Epithelial cell of prostate (primary cell): ENCODE measurements at places on chromosomes 7 and 10.
A peak's percentile ranks its signal among the peaks of the same experiment; 100 is the strongest.

- DNase-seq, result no peak
These were observed 107.1 kb upstream of the FAM20C start for GRCh38 chr7:85074-85882.

DNA sequence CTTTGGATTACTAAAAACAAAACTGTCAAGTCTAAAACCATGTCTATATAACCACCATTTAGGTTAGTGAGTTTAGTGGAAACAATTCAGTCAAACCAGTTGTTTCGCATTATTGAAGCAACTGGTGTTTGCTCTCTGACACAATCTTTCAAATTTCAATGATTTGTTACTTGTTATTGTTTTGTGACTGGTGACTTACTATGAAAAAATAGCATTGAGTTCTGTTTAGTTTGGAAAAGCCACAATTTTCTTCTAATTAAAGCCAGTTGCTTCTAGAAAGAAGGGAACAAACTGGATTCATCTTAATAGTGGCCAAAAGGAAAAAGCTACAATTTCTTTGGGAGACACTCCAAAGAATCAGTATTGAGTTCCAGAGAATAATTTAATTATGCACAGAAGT lies 30.4 kb downstream of the LAMB4 start:
- no peak for DNase-seq

GRCh38 chr7:28106321-28106829 lies 74.2 kb downstream of the JAZF1 start:
- DNase-seq, result no peak

GRCh38 chr7:69596723-69597277 lies 1.5 kb upstream of the AUTS2 start:
- DNase-seq, result no peak

DNA sequence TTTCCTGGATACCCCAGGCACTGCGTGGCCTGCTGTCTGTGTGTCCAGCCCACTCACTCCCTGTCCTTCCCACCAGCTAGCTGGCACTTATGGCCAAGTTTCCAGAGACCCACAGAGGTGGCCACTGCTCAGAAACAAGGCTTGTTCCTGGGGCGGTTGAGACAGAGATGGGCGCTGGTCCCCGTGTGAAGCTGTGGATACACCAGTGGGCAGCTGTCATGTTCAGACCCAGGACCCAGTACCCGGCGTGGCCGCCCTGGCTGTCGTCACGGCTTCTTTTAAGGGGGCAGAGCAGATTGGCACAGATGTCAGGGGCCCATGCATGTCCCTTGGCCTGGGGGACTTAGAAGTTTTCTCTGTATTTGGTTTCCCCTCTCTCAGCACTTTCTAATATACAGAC lies 36.3 kb downstream of the FOXL3 start:
- no peak for DNase-seq

DNA sequence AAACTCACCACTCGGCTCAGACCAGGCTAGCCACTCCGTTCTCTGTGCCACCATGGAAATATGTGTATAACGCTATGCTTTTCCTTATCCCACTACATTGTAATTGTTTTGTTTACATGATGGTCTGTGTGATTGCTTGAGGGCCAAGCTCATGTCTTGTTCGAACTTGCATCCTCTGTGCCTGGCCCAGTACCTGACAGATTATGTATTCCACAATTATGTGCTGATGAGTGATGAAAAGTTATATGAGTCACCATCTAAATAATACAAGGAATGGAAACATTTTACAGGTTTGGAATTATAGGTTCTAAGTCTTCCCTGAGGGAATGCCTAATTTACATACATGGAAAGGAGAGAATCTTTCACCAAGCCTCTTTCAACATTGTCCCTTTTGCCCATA lies 137.4 kb downstream of the C7orf25 start:
- peak; percentile 79 for DNase-seq

DNA sequence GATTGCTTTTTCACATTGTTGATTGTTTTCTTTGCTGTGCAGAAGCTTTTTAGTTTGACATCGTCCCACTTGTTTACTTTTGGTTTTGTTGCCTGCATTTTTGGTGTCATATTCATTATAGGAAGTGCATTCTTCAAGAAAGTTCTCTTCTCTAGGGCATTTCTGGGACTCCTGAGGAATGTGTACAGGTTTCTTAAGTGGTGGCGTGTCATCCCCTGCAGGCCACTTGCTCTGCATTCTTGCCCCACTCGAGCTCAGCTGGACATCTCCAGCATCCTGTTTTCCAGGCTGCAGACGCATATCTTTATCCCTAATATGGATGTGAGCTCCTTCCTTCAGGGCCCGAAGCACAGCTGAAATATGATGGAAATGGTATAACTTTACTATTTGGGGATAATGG lies 255.6 kb upstream of the HABP2 start:
- DNase-seq, result no peak
